PC-3 (cell line): ENCODE measurements at places on chromosomes 2 and 18. TPM values are rescaled to one million over a fixed set of nuclear protein-coding genes. Genes with fewer than 3 reads are reported as not detected.
A peak's percentile ranks its signal among the peaks of the same experiment; 100 is the strongest.

DNA sequence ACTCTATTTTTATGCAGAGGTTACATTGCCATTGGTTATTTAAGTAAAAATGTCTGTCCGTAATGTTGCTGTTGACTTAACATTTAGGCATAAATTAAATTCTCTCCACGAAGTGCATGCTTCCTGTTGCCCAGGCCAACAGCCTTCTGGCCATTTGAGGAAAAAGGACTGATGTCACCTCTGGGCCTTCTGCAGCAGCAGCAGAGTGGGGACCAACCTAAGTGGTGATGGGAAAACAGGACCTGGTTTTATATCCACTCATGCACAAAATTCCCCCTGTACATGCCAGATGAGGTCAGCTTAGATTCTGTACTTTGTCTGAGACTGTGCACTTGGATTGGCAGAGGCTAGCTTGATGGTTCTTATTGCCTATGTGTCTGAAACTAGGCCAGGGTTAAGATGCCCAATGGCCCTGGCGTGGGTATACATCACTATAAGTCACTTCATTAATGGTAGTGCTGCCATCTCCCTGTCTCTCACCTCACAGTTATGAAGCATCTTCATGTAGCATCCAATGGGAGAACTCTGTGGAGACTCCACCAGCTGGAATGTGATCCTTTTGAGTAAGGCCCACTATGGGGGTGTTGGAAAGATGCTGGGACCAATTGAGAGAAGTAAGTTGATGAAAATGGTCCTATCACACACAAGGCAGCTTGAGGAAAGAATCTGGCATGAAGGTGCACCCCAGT, 4.4 kb downstream of the ARHGAP25 start:
- DNase-seq, result no peak

DNA sequence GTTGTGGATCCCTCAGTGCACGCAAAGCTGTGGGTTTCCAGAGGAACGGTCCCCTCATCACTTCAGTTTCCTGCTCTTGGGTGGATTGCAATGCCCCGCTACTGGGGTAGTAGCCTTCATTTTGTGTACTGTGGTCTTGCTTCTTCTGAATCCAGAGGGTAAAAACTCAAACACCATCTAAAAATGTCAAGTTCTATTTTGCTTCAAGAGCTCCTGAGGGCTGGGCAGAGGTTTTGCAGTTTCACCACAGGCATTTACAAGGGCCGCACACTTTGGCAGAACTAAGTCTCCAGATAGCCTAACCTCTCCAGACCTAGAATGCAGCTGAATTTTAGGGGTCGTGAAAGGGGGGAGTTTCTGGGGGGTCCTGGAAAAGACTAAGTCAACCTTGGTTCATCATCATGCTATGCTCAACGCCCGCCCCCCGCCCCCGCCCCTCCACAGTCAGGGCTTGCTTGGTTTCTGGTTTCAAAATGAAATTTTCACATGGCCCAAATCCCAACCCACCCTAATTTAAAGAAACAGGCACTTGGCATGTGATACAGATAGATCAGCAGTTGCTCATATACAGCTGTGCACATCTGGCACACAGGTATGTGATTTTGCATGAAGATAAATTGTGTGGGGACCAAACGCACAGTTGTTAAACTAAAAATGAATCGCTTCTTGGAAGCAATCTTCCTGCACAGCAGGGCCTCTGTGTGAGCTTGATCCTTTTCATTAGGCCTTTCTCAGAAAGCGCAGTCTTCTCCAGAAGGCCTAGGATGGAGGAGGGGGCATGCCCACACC, 329.6 kb downstream of the OSR1 start:
- no peak for DNase-seq

Gene SLC66A3
- 12.6 and 19.2 TPM in 2 replicates for total RNA-seq

DNA sequence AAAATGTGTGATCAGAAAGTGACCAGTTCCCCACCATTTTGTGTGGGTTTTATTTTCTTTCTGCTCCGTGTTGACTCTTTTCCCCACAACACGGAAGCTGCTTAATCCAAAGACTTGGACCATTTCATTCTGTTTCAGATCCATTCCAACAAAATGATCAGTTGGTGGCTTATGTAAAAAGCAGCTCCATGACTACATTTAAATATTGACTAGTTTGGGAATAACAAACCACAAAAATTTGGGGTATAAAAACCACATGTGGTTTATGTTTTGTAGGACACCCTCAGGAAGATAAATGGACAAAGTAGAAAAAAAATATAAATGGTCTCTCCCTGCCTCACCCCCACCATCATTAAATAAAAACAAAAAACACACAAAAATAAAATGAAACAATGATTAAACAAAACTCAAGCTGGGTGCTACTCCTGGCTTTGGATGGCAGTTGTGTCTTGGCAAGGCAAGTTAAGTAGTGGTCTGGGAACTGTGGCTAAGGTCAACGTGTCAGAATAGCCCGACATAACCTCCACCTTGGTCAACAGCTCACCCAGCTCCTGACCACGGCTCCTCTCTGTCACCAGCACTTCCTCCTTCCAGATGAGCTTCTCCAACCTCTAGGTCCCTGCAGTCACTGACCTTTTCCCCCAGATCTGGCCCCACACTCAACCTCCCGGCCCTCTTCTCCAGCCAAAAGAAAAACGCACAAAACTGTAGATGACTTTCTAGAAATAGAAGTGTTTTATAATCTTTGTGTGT, 12.8 kb upstream of the WIPF1 start:
- no peak for DNase-seq

DNA sequence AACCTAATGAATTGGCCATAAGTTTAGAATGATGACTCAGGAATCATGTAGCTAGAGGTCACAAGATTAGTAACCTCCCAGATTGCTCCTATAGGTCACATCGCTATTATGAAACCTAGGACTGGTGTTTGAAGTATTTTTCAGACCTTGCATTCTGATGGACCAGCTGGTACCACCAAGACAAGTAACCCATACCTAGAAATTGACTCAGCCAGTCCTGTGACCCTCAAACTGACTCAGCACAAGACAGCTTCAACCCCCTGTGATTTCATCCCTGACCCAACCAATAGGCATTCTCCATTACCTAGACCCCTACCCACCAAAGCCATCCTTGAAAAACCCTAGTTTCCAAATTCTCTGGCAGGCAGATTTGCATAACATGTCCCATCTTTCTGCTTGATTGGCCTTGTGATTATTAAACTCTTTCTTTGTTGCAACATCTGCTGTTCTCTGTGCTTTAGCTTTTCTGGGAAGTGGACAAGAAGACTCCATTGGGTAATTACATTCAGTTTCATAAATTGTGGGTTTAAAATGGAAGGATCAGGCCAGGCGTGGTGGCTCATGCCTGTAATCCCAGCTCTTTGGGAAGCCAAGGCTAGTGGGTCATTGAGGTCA, 254.9 kb downstream of the IRS1 start:
- no peak for DNase-seq

Gene STARD6
- not detected in 2 replicates for total RNA-seq

GRCh38 chr2:66364495-66365333, 70.2 kb upstream of the MEIS1 start:
- DNase-seq, result peak; percentile 81

Gene MRO
- total RNA-seq, result 0.55 TPM in 1 of 2 replicates, not detected in the other
